ENCODE measurements at places on chromosomes 2 and 18.
A peak's percentile ranks its signal among the peaks of the same experiment; 100 is the strongest.

GRCh38 chr2:232234922-232235615 lies 143.5 kb upstream of the ALPP start:
- no peak for DNase-seq

GRCh38 chr2:2889646-2890045 lies 488.0 kb downstream of the EIPR1 start:
- DNase-seq = no peak

GRCh38 chr2:42659609-42660008 lies 91.2 kb downstream of the MTA3 start:
- no peak for DNase-seq

DNA sequence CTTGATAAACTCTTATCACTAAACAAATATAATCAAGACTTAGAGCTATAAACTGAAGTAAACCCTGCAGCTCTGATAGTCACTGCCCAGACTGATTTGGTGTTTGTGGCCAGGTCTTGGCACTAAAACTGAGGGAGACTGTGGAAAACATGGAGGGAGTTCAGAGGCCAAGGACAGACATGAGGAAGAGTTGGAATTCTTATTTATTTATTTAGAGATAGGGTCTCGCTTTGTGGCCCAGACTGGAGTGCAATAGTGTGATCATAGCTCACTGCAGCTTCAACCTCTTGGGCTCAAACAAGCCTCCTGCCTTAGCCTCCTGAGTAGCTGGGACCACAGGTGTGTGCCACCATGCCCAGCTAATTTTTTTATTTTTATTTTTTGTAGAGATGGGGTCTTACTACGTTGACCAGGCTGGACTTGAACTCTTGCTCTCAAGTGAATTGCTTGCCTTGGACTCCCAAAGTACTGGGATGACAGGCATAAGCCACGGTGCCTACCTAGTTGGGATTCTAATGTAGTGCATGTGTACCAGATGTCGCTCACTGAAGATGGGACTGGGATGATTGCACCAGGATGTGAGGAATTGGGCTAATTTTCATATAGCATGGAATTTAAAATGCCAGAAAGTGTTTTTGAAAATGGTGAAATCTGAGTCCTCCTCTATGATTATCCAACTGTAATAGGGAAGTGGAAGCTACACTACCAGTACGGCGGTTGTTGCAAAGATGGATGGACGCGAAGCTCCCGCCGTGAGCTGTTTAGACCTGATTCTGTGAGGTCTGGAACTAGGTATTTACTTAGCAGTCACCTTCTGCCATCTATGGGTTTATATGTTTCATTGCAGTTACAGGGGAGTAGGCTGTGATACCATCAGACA lies 52.7 kb upstream of the CTLA4 start:
- DNase-seq = peak; percentile 19

DNA sequence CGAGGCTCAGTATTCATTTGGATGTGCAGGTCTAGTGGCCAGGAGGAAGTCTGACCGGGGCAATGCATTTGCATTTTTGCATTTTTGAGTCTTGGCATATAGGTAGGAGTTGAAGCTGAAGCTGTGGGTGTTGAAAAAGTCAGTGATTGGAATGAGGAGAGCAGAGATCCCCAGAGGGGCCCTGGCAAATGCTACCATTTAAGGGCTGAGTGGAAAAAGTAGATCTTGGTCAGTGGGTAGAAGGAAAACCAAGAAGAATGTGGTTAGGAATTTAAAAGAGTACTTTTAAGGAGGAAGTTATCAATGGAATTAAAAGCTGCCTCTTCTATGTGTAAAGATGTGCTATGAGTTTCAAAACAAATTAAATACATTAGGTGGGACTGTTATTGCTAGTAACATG lies 143.0 kb downstream of the ZEB2 start:
- DNase-seq = no peak

GRCh38 chr2:44927985-44928482 lies 13.5 kb upstream of the SIX3 start:
- DNase-seq = no peak

GRCh38 chr2:129178356-129178755 lies 801.1 kb upstream of the RAB6C start:
- no peak for DNase-seq

GRCh38 chr2:241559323-241560161 lies 997 bp downstream of the BOK start:
- no peak for DNase-seq

GRCh38 chr2:235835810-235836209 lies 332.4 kb downstream of the GBX2 start:
- DNase-seq = no peak

DNA sequence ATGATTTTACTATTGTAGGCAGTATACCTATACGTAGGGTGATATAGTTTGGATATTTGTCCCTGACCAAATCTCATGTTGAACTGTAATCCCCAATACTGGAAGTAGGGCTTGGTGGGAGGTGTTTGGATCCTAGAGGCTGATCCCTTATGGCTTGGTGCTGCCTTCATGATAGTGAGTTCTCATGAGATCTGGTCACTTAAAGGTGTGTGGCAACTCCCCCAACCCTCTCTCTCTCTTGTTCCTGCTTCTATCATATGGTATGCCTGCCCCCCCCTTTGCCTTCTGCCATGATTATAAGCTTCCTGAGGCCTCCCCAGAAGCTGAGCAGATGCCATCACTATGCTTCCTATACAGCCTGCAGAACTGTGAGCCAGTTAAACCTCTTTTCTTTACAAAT lies 1.7 kb upstream of the SERPINB10 start:
- DNase-seq = no peak

- DNase-seq = no peak
These were observed at the start of gene CCBE1 for GRCh38 chr18:59697236-59697932. Gene CCBE1 (minus strand): TSS chr18:59697423.

DNA sequence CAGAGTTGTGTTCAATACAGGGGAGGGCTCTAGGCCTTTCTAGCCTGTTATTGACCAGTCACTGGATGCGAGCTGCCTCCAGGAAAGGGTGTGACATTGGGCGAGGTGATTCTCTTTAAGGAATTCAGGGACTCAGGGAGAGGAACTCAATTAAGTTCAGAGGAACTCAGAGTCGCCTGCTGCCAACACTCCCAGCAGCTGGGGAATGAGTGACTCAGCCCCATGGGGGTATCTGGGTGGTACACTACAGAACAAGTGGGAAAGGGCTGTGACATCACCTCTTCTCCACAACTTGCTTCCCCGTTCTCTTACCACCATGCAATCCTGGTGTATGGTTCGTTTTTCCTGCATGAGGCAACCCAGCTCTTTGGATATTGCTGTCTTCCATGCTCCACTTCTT lies 50.4 kb upstream of the CYRIA start:
- no peak for DNase-seq

DNA sequence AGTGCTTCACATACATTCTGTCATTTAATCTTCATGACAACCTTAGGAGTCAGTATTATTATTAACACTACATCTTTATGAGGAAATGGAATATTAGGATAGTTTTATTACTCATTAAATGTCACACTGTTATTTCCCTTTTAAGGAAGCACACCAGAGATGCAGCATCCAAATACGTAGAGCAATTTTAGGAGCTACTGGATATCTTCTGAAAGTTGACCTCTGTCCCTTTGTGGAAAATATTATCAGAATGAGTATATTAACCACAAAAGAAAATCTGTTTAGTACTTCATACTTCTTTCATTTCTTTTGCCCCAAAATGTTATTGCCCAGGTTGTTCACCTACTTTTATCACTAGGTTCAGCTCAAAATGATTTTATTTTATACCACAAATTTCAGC lies 72.9 kb upstream of the APCDD1 start:
- DNase-seq = no peak

GRCh38 chr2:22347306-22347705 lies 1037.7 kb upstream of the KLHL29 start:
- no peak for DNase-seq

DNA sequence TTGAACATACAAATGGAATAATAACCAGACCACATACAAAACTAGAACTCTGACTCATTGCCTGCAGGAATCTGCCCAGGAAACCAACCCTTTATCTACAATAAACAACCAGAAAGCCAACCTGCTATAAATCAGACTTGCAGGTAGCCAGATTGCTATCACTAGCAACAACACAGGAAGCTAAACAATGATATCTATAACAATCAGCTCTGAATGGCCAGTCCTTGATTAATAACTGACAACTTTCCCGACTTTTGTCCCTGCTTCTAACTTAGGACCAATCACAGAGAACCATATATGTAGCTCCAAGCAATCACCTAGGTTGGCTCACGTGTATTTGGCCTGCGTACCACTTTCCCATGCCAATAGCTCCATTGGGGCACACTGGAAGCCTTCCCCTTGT lies 470.8 kb downstream of the RIT2 start:
- no peak for DNase-seq

DNA sequence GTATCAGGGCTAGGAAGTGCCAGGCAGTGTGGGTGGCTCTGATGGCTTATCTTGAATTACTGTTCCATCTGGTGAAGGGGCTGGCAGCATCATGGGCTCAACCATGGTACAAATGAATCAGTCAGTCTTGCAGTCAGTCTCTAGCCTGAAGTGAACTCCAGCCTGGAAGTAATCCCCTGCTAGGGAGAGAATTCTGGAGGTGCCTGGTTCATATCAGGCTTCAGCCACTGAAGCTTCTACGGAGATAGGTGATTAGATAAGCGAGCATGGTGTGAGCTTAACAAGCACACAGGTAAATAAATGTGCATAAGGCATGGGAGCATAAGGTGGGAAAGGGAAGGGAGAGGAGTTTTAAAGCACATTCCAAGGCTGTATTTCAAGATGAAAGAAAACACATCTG lies 541.7 kb downstream of the MBD2 start:
- no peak for DNase-seq

- DNase-seq = no peak
These were observed 32.1 kb downstream of the PLEKHM3 start for GRCh38 chr2:207993151-207993763.

DNA sequence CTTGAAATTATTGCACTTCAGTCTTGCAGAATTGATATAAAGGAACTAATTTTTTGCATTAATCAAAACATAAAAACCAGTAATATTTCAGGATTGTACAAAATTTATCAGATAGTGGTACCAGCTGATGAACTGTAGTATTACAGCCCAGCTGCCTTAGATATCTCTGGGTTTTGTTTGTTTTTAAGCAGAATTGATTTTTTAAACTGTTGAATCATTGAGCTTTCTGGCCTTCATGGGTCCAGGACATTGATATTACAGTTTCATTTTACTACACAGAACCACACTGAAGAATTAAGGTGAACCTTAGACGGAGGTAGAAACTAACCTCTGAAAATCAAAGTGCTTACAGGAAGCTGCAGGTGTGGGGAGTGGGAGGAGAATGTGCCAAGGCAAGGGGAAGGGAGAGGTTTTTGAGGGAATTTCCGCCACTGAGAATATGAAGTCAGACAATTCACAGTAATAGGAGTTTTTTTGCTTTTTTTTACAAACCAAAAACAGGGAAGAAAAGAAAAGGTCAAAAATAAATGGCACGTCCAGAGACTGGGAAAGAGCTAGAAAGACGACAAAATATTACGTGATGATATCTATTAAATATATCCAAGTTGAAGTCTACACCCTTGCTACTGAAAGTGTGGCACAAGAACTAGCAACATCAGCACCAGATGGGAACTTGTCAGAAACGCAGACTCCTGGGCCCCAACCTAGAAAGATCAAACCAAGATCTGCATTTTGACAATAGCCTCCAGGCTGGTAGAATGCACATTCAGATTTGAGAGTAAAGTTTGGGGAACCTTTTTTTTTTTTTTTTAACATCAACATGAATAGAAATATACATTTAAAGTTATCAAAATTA lies 40.8 kb upstream of the SPAG16 start:
- no peak for DNase-seq

GRCh38 chr2:211390536-211391188 lies 834.3 kb downstream of the CPS1 start:
- no peak for DNase-seq

DNA sequence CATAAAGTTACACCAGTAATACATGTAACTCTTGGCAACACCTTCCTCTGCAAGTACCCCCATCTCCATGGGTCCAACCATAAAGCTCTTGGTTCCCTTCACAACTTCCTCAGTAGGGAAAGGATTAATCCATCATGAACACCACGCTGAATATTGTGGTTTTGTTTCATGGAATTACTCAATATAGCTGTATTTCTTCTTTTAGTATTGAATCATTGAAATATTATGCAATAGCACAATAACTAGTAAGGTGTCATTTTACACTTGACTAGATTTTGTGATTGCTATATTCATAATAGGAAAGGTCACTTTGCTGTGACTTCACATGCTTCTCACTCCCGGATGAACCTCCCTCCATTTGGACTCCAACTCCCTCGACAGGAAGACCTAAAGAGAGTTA lies 29.7 kb upstream of the PID1 start:
- no peak for DNase-seq

GRCh38 chr2:203997980-203998809 lies 61.6 kb downstream of the ICOS start:
- no peak for DNase-seq

Measured in GF-D8 (cell line).